ENCODE measurements at places on chromosomes 3 and 15.

DNA sequence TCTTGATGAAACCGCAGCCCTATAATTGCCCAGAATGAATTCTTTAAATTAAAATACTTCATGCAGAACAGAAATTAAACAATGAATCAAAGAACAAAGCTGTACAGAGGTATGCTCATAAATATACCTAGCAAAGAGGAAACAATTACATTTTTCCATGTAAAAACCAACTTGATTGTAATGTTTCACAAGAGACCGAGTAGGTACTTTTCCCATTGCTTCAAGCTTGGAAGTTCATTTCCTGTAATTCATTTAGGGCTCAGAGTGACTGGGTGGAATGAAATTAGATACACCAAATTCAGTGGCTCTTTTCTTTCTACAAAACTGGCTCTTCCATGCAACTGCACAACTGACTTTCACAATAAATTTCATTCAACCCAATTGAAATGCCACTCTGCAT lies 51.4 kb downstream of the FHIT start:
- DNase-seq: no peak

- DNase-seq: no peak
Measured at GRCh38 chr3:50585919-50586762, 16.8 kb downstream of the HEMK1 start.

DNA sequence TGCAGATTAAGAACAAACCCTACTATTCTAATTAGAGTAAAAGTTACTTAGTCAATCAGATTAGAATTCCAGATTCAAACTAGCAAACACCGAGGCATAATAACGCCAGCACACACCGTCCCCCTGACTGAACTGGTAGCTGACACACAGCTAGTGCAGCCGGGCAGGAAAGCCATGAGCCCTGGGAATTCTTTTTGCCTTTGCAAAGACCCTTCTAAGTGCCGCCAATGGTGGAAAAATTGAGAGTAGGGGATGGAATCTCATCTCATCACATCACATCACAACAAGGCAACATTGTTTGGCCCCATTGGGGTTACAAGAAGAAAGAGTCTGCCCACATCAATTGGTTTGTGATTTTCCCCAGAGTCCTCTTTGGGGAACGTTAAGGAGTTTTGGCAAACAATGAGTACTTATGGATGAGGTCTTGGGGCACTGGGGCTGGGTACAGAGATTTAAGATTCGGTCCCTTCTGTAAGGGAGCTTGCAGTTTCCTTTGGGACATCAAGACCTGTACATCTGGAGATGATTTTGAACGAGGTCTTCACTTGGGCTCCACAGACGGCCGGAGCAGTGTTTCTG lies 120.4 kb upstream of the MEF2A start:
- no peak for DNase-seq

- no peak for DNase-seq
Measured at GRCh38 chr15:43867096-43867495, 40.3 kb downstream of the WDR76 start.
